ENCODE measurements at places on chromosomes 5 and 9.

DNA sequence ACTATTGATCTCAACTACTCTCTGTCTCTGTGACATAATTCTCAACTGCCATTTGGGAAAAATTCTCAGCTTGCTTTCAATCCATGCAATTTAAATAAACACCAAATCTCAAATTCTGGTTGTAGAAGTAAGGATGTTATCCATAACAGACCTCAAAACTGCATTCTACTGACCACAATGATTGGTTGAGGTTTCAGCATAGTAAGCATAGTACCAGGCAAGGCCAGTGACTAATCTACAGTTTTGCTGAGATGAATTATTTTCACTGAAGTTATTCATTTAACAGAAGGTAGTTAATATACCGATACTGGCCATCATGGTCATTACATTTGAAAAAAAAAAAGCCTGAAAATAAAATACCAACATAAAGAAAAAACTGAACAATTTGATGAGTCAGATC is 488.0 kb upstream of the CDH18 start:
- DNase-seq = no peak

GRCh38 chr5:33409435-33410170 is 31.2 kb upstream of the TARS1 start:
- no peak for DNase-seq

- no peak for DNase-seq
These were observed 198.1 kb downstream of the C9orf50 start for GRCh38 chr9:129422843-129423192.

DNA sequence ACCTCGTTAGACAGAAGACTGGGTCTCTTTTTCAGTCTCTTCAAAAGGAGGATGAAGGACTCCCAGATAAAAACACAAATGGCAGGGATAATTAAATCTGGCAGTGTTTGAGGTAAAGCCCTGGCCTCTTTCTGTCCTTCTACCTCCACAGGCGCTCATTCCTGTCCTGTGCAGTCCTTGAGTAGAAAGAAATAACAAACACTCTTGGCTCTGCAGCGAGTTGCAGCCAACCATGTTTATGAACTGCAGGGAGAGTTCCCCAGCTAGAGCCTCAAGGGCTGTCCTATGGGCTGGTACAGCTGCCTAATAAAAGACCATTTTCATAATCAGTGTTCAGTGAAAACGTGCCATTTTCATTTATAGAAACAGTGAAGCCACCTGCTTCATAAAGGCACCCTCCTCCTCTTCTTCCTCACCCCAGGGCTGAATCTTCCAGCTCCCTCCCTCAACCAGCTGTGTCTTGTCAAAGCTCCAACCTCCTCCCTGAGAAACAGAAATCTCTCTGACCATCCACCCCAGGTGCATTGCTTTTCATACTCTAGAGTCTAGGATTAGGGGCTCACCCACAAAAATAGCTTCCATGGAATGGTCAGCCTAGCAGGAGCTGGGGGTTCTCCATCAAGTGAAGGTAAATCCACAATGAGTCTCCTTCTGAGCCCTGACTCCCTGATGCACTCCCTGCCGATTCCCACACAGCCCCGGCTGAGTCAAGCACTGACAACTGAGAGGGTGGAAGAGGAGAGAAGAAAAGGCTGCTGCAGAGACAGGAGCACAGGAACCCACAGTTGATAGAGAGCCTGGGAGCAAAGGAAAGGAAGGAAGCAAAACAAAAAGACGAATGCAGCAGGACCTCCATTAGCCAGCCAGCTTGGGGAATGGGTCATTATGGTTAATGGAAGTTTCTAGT is 150.7 kb downstream of the CMYA5 start:
- DNase-seq = no peak

DNA sequence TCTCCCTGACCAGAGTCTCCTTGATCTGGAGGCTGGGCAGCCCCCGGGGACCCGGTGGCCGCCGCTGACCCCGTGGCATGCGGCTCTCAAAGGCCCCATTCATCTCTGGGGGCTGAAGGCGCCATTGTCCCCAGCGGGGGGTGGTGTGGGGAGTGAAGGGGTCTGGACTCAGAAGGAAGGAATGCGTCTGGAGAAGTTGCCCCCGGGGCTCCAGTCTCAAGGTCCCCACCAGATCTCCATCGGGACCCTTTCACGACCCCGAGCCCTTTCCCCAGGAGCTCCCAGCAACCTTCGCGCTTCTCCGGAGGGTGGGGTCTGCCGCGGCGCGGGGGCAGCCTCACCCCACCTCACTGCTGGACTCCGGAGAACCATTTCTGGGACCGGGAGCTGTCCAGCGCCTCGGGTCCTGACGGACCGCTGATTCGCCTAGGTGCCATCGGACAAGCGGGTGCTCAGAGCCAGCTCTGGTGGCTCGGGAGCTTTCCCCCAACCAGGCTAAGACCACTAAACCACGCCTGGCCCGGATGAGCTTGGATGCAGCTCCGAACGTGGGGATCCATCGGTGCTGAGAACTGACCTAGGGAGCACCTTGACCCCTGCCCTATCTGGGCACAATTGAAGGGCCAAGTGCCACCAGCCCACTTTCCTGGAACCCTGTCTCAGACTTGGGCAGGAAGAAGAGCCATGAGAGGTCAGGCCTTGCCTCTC is 5.1 kb upstream of the PCDH1 start:
- no peak for DNase-seq

GRCh38 chr5:179798144-179798770 is 4.5 kb downstream of the LTC4S start:
- no peak for DNase-seq

GRCh38 chr5:136642976-136643375 is 277.6 kb upstream of the TRPC7 start:
- no peak for DNase-seq

DNA sequence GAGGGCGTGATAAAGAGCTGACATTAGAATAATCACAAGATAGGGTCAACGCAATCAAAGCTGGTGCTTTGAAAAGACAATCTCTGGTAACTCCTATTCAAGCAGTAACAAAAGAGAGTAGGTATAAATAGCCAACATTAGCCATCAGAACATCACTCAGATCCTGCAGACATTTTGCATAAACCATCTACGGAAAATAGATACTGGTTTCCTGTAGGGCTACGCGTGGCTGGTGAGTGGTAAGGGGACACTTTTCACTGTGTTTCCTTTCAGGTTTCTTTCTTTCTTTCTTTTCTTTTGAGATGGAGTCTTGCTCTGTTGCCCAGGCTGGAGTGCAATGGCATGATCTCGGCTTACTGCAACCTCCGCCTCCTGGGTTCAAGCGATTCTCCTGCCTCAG is 22.3 kb downstream of the TTF1 start:
- no peak for DNase-seq

DNA sequence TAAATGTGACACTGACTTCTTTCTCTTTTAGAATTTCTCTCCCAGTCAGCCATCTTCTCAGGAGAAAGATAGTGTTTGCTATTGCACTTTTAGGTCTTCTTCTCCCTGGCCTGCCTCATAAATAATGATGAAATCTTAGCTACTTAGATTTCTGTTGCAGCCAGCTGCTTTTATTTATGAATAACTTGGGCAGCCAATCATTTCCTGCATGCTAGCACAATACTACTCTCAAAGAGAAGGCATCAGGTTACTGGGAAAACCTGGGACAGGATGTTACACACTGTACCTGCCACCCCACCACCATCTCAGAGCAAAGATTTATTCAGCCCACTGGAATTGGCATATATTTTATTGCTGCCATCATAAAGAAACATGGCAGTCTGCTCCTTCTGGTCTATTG is 266.6 kb downstream of the PRELID2 start:
- no peak for DNase-seq
